ENCODE measurements at places on chromosomes 16 and 17.

GRCh38 chr16:53864819-53865493 lies 161.0 kb downstream of the FTO start:
- DNase-seq = no peak

GRCh38 chr16:85380905-85381737 lies 232.0 kb upstream of the GSE1 start:
- no peak for DNase-seq

GRCh38 chr16:58493756-58494431 lies 6.0 kb upstream of the NDRG4 start:
- no peak for DNase-seq

DNA sequence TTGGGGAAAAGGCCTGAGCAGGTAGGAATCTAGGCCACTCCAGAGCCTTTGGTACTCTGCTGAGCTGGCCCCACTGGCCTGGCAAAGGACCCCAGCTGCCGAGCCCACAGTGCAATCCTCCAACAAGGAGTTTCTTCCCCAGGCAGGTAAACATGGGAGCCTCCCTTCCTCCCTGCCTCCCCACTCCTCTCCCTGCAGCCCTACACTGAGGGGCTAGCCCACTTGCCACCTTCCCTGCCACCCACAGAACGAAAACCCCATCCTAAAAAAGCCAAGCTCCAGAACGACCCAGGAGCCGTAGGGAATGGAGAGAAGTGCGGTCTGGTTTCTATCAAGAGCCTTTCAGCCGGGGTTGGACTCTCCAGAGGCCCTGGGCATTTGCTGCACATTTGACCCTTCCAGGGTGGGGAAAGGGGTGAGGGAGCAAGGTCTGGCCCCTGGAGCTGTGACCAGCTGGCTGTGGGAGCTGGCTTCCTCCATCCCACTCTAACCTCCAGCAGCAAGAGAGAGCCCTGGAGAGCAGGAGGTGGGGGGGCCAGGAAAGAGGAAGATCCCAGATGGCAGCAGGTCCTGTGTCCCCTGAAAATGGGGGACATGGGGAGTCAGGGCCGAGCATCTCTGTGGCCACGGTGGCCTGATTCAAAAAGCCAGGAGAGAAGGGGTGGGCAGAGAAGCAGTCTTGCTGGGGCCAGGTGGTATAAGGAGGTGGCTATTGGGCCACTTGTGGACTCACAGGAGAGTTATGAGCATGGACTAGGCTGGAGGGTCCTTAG lies 1.3 kb downstream of the HID1 start:
- no peak for DNase-seq

GRCh38 chr17:35064516-35065215 lies 1.2 kb upstream of the RFFL start:
- DNase-seq = no peak

GRCh38 chr17:38904892-38905291 lies 20.5 kb upstream of the LASP1NB start:
- DNase-seq = no peak

GRCh38 chr17:33288954-33289353 lies 4.1 kb downstream of the ASIC2 start:
- DNase-seq = no peak

DNA sequence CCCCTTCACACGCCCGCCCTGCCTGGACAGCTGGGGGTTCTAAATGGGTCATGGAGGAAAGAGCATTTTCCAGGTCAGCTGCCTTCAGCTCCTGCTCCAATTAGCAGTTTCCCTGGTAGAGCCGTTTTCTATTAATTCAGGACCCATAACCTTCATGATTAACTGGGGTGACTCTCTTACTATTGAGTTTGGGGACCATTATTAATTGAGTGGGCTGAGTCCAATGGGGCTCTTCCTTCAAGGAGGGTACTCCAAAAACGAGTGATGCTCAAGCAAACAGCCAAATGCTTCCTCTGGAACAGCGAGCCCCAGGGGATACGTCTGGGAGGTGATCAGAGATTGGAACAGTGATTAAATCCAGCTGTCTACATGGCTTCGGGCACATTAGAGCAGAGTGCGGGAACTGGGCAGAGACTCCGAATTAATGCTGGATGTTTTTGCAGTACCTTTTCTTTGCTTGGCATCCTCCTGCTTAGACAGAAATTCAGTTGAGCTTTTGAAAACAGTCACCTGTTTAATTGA lies 68.1 kb upstream of the CACNG3 start:
- DNase-seq = no peak

DNA sequence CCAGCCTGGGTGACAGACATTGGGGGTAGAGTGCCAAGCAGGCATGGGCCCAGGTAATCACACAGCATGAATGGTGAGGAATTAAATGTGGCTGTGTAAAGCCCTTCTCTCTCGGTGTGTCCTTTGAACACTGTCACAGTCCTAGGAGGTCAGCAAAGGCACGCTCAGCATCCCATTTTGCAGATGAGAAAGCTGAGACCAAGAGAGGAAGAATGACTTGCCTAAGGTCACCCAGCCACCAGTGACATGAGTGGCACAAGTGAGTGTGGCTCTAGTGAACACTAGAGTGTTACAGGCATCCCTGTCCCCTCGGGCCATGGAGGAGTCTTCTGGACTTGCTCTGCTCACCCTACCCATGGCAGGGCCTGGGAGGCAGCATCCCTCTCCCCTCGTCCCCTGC lies 10.7 kb downstream of the CTF1 start:
- no peak for DNase-seq

GRCh38 chr16:57686577-57686976 lies 8.0 kb upstream of the DRC7 start:
- no peak for DNase-seq

- no peak for DNase-seq
These were observed 3.9 kb upstream of the TNFSF12 start for GRCh38 chr17:7544911-7545310.

DNA sequence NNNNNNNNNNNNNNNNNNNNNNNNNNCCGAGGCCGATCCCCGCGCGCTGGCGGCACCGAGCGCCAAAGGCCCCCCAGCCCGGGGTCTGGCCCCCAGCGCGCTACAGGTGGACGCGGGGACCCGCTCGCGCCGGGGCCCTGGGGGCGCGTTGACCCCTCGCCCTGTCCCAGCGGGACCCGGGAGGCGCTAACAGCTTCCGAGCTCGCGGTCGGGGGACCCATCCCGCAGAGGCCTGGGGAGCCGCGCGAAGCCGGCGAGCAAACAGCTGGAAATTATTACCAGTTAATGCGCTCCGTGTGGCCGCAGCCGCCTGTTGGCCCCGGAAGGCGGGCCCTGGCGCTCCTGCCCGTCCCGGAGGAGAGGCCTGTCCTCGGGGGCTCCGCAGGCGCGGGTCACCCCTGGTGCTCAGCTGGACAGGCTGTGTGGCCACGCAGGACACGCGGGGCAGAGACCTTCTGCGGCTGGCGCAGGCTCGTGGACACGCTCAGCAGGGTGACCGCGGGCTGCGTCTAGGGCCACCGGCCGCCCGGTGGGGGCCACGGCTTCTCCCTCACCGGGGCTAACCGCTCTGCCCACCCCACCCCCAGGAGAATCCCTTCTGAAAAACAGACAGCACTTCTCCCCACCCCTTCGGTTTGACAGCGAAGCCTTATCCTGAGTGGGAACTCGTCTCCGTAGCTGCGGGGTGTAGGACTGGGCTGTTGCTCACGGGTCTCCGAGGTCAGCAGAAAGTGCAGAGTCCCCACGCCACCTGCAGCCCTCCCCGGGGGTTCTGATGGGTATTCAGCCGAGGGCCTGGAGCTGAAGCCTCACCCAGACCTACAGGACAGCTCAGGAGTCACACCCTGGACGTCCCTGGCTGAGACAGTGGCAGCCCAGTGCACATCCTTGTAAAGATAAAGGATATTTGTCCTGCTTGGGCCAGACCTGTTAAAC lies 138.7 kb upstream of the RPH3AL start:
- DNase-seq = no peak

GRCh38 chr16:21175397-21175796 lies 16.9 kb downstream of the LDAF1 start:
- DNase-seq = no peak

GRCh38 chr16:9932919-9933653 lies 249.1 kb downstream of the GRIN2A start:
- no peak for DNase-seq

- no peak for DNase-seq
These were observed 4.3 kb upstream of the ALDOC start for GRCh38 chr17:28580959-28581358.

DNA sequence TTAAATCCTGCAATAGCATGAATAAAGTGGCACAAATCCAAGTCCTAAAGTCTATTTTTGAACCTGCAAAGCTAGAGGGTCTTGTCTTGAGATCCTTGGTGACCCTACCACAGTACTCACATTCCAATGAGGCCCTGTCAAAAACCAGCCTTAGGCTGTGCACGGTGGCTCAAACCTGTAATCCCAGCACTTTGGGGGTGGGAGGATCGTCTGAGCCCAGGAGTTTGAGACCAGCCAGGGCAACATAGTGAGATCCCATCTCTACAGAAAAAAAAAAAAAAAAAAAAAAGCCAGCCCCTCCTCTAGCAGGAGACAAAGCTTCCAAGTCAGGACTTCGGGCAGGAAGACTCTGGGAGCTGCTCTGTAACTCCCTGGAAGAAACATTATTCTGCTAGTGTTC lies 16.3 kb downstream of the CYTH1 start:
- DNase-seq = no peak

DNA sequence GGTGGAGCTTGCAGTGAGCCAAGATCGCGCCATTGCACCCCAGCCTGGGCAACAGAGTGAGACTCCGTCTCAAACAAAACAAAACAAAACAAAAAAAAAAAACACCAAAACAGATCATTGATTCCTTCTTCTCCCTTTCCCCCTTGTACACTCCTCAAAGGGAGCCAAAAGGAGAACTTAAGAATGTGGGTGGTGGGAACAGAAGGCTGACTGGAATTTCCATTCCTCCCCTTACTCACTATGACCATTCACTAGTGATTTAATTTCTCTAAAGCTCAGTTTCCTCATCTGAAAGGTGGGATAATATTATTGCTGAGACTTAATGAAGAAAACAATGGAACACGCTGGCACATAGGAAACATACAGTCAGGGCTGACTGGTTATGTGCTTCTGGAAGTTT lies 17.1 kb upstream of the HNF1B start:
- no peak for DNase-seq
